ENCODE measurements at places on chromosomes 4 and X.

- DNase-seq, result no peak
These were observed 1516.4 kb upstream of the PABPC4L start for GRCh38 chr4:135718019-135718418.

- no peak for DNase-seq
These were observed 164.5 kb upstream of the MAP3K15 start for GRCh38 chrX:19679787-19680186.

- no peak for DNase-seq
These were observed 157.3 kb downstream of the AASDH start for GRCh38 chr4:56229947-56230346.

DNA sequence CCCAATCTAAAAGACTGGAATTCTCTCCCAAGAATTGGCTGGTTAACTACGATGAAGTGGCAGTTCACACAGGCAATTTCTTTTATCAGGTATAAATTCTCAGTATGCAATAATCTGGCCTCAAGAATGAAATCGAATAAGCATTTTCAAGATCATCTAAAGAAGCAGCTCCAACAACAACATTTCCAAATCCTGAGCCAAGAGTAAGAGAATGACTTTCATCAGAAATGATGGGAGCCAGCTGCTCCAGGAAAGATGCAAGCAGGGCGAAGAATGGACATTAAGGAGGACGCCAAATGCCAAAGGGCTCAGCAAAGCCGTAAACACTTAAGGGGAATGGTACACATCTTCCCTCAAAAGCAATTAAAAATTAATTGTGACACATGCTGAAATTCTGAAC lies 12.0 kb downstream of the ADAMTS3 start:
- DNase-seq, result no peak

- DNase-seq, result no peak
These were observed 62.4 kb downstream of the TMEM165 start for GRCh38 chr4:55458164-55458563.

DNA sequence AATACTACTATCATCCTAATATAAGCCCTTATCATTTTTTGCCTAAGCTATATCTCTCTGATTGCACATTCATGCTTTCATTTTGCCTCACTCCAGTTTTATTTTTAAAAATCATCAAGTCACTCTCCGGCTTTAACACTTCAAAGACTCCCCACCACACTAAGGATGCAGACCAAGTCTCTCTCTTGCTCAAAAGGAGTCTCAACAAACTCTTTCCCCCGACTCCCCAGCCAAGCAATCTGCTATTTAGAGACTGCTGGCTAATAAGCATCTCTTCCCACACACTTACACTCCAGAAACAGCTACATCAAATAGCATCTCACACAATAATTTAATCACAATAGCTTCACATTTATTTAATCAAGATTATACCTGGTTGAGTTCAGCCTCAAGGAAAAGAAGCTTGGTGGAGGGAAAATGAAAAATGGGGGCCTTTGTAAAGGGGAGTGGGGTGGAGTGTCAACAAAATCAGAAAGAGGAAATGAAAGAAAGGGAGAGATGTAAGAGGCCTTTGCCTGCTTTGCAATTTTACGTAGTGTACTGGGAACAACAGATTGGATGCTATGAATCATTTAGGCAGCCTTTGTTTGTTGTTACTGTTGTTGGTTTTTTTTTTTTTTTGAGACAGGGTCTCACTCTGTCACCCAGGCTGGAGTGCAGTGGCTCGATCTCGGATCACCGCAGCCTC lies 104.1 kb upstream of the MCF2 start:
- DNase-seq, result no peak

- DNase-seq, result peak; percentile 48
These were observed 411.4 kb downstream of the INPP4B start for GRCh38 chr4:142434519-142435224.

GRCh38 chr4:81628489-81628888 lies 156.8 kb upstream of the RASGEF1B start:
- no peak for DNase-seq

DNA sequence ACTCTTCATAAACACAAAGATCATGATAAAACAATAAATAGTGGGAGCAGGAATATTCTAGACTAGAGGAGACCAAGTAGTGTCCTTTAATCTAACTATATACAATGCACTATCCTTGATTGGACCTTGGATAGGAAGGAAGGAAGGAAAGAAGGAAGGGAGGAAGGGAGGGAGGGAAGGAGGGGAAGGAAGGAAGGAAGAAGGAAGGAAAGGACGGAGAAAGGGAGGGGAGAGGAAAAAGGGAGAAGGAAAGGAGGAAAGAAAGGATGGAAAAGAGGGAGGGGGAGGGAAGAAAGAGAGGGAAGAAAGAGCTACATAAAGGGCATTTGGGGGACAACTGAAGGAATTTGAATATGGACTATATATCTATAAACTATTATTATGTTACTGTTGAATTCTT lies 95.0 kb upstream of the SMARCAD1 start:
- no peak for DNase-seq

DNA sequence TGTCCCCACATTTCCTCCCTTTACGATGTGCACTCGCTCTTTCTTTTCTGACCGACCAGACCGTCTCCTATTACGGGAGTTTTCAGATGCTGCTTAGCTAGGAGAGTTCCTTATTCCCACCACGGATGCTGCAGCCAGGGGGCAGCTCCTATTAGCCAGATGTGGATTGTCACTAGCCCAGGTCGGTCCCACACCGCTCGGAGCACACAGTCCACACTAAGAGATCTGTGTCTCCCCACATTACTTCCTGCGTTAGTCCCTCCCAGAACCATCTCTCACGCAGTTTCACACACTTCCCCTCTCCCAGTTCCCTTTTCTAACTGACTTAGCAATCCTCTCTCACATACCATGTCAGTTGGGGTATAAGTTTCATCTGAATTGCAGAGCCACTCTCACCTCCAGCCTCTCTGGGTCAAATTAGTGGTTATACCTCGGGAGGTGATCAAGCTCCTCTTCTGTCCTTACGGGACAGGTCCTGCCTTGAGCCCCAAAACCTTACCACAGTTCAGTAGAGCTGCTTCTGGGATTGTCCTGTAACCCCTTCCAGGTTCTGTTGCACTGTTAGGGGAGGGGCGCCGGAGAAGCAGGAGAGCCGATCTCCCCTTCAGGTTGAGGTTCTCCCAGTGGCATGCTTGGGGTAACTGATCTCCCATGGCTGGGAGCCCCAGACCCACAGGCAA lies 28.2 kb downstream of the SULT1E1 start:
- peak; percentile 9 for DNase-seq

DNA sequence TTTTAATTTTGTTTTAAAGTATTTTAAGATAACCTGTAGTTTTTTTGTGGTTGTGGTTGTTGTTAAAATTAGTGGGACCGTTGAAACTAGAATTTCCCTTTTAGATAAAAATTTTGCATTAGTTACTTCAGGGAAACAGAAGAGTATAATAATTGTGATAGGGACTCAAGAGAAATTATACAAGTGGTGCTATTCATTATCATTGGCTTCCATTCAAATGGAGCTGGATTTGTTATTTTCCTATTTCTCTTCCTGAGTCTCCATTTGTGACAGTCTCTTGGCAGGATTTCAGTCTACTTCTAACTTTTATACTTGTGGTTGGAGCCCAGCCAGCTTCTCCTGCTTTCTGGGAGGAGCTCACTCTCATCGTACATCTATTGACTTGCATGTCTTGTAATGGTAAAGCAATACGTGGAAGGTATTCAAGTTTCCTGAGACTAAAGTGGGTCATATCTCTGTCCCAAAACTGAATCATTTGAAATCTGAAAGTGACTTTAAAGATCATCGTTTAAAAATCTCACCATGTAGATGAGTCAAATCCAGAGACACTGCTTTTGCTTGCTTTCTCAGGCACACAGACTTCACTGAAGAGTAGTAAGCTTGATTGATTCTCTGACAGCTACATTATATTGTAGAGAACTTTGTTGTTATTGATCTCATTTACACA lies 155.8 kb downstream of the RPA4 start:
- DNase-seq, result no peak

- no peak for DNase-seq
These were observed 86.2 kb downstream of the FHDC1 start for GRCh38 chr4:153022241-153022715.

- DNase-seq, result peak; percentile 88
These were observed at the start of gene CNOT6L for GRCh38 chr4:77818602-77819403. TSS of gene CNOT6L (minus strand) at chr4:77819368. CDS start at chr4:77819308, 60 bp downstream.

DNA sequence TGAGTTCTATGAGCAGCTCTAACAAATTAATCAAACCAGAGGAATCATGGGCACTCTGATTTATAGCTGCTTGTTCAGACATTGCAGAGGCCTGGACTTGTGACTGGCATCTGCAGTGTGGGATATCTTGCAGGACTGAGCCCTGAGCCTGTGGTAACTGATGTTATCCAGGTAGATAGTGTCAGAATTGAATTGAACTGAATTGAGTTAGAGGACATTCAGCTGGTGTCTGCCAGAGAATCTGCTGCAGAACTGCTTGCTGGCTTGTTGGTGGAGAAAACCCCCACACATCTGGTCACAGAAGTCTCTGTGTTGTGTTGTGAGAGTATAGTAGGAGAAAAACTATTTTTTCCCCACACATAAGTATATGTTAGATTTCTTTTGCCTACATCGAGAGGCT lies 42.2 kb downstream of the SMIM20 start:
- no peak for DNase-seq

GRCh38 chr4:145557720-145558119 lies 61.5 kb upstream of the MMAA start:
- peak; percentile 41 for DNase-seq
